Hindlimb muscle (tissue), 1 donor: ENCODE measurements at places on chromosomes 1 and 21.

GRCh38 chr1:60227601-60228000, 154.0 kb upstream of the C1orf87 start:
- no peak for DNase-seq

DNA sequence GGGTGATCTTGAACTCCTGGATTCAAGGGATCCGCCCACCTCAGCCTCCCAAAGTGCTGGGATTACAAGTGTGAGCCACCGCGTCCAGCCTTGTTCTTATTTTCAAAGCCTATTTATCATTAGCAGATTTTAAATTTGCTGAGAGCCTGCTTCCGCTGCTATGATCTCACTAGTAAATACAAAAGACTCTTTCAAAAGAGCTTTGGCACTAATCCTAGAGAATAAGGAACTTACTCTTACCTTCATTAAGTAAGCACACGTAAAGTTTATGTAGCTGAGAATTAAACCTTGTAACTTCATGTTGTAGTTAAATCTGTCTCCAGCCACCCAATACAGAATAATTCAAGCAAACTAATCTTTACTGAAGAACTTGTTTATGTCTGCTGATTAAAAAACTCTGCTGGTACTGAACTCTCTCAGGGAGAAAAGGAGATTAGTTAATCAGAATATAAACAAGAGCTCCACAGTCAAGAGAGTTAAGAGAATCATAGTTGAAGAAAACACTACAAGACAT, 72.3 kb downstream of the RUSC1 start:
- no peak for DNase-seq

GRCh38 chr1:225545649-225546048, 107.3 kb downstream of the ENAH start:
- no peak for DNase-seq

DNA sequence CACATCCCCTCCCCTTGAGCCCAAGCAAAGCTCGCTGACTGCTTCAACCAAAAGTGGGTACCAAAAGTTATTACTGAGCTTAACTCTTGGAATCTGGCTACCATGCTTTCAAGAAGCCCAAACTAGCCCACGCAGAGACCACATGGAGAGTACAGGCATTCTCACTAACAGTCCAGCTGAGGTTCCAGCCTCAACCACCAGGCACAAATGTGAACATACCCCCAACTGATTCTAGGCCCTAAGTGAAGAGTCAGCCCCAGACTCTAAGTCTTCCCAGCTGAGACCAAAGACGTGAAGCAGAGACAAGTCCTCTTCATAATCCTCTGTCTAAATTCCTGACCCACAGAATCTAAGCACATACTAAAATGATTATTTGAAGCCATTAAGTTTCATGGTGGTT, 36.8 kb downstream of the EVI5 start:
- DNase-seq = no peak

DNA sequence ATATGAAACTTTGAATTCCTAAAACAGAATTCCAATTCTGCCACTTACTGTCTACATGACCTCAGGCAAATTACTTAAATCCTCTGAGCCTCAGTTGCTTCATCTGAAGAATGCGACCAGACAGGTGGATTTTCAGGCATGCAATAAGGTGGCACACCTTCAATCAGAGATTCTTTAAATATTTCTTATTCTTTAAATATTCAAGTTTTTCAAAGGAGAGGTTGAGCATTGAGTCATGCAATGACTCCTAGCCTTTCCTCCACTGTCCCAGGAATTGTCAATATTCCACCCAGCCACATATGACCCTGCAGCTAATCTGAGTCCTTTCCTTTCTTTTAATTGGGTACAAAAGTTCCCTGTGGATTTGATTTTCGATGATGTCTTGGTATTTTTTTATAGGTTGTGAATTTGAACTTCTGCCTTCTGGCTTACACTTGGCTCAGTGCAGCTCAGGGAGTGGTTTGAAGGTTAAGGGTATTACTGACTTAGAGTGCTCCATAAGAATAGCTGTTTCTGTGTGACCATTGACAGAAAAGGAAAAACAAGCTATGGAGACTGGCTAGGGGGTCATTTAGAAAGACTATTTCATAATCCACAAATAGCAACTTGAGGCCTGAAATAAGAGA, 52.2 kb upstream of the PRDX6 start:
- DNase-seq = no peak

- DNase-seq = no peak
Measured at GRCh38 chr21:33801424-33802405, 113.9 kb downstream of the ATP5PO start.

- DNase-seq = no peak
Measured at GRCh38 chr1:203467550-203467921, 8.1 kb upstream of the PRELP start.

- no peak for DNase-seq
Measured at GRCh38 chr1:31421371-31422040, 8.5 kb downstream of the SERINC2 start.

DNA sequence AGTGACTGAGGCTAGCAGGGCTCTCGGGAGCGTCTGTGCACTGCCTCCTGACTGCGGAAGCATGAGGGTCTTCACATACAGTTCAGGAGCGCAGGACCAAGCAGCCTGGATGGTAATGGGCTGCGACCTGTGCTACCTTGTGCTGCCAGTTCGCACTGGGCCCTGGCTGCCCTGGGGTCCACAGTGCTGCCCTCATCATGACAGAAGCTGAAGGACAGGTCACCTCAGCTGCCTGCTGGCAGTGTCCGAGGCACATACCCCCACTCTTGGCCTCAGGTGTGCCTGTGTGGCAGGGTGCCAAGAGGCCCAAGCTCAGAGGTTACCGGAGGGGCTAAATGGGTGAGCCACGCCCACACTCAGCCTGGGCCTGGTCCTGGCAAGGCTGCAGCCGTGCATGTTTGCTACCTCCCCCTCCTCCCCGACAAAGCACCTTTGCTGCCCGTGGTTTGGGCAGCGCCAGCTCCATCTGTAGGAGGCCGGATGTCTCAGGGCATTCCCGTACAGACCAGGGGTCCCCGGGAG, 4.4 kb downstream of the JMJD4 start:
- DNase-seq = no peak

- no peak for DNase-seq
Measured at GRCh38 chr1:41905093-41905675, 13.5 kb downstream of the HIVEP3 start.

- no peak for DNase-seq
Measured at GRCh38 chr1:50970509-50970887, 453 bp downstream of the CDKN2C start.

DNA sequence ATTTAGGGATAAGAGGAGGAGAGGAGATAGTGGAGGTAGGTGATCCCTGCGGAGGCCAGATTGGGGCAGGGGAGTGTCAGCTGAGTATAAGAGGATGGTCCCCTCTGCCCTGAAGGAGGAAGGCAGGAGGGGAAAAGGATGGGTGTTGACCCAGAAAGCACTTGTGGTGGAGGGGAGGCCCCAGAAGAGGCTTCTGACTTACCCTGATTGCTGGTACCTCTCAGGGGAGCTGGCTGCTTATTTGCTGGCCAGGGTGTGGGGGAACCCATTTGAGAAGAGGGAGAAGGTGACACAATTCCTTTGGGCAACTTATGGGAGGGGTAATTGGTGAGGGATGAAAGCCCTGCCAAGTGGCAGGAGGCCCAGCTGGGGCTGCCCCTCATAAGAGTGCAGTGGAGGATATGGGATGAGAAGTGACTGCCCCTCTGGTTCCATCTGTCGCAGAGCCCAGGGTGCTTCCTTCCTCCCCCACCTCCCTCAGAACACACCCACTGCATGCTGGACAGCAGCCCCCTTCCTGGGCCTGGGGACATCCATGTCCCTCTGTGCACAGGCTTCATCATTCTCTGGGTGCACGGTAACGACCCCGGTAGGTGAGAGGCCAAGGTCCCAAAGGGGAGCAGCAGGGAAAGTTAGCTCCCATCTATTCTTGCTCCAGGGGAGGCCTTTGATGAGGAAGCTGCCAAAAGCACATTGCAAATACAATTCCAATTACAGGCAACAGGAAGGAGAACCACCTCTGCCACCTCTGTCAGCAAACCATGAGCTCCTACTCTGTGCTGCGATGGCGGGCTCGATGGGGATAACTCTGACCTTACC, 1.4 kb upstream of the PCSK9 start:
- DNase-seq = no peak

GRCh38 chr1:116312681-116313069, 60.4 kb upstream of the ATP1A1 start:
- DNase-seq = no peak

DNA sequence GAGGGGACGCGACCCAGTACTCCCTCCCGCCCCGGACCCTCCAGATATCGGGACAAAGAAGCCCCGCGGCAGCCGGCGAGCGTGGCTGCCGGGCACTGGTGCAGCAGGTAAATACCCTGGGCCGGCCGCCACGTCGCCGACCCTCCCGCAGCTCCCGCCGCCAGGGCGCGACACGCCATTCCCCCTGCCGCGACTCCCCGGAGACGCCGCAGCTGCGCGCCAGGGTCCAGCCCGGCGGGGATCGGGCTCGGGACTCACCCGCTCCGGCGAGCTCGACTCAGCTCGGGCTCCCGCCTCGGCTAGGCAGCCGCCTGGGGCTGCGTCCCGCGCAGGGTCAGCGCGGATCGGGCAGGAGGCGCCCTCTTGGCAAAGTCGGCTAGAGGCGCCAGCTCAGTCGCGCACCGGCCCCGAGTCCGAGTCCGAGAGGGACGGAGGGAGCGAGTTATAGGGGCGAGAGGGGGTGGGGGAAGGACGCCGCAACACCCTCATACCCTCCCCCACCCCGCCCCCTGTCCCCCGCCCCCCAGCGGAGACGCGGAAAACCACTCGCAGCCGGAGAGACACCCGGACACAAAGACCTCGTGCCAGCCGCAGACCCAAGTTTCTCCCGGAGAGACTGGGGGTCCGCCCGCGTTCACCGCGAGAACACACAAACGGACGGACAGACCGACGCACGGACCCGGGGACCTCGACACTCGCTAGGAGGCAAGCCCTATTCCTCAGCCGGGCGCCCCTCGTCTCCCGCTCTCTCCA, 985 bp downstream of the SYT6 start:
- DNase-seq = peak; percentile 52

- no peak for DNase-seq
Measured at GRCh38 chr1:150619576-150620509, 9.6 kb downstream of the ENSA start.

- no peak for DNase-seq
Measured at GRCh38 chr1:98086796-98087441, 166.1 kb upstream of the DPYD start.

DNA sequence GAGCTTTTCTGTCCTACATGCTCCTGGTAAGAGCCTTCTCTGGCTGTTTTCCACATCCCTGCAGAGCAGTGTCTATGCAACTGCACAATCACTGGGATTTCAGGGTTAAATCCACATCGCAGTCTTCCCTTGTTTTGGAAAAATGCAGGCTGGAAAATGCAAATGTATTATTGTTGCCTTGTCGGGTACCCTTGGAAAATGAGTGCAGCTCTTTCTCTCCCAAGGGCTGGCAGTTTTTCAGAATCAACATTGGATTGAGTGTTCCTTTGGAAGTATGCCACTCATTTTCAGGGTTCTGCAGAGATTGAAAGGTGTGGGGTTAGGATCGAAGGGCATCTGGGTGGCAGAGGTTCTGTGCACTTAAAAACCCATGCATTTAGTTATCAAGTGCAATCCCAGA, 3.2 kb downstream of the NOS1AP start:
- no peak for DNase-seq

DNA sequence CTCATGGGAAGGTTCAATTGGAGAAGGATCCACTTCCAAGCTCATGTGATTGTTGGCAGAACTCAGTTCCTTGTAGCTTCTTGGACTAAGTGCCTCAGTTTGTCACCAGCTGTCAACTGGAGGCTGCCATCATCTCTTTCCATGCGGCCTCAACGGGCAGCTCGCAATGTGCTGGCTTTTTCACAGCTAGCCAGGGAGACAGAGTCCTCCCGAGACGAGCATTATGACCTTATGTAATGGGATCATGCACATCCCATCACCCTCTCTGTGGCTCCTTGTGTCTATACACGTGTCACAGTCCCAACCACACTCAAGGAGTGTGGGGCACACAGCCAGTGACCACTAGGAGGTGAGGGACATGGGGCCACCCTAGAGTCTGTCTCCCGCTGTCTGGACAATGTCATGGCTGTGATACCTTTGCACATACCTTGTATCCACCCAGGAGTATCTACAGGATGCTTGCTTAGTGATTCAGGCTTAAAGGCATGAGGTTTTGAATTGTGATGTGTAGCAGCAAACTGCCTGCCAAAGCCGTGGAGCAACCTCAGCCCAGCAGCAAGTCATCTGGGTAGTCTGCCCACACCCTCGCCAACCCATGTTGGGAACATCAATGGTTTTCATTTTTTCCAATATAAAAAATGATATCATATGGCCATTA, 3.9 kb upstream of the KRTAP10-6 start:
- no peak for DNase-seq

- peak; percentile 80 for DNase-seq
Measured at GRCh38 chr21:42117229-42117966, 46.3 kb downstream of the UMODL1 start.

GRCh38 chr1:25875154-25875855, at the start of gene PAQR7:
Gene PAQR7, minus strand, starts transcription at chr1:25875708. Its CDS starts 11,869 bp downstream, at chr1:25863839.
- DNase-seq = peak; percentile 86

- no peak for DNase-seq
Measured at GRCh38 chr1:164780111-164780812, 221.3 kb downstream of the PBX1 start.

DNA sequence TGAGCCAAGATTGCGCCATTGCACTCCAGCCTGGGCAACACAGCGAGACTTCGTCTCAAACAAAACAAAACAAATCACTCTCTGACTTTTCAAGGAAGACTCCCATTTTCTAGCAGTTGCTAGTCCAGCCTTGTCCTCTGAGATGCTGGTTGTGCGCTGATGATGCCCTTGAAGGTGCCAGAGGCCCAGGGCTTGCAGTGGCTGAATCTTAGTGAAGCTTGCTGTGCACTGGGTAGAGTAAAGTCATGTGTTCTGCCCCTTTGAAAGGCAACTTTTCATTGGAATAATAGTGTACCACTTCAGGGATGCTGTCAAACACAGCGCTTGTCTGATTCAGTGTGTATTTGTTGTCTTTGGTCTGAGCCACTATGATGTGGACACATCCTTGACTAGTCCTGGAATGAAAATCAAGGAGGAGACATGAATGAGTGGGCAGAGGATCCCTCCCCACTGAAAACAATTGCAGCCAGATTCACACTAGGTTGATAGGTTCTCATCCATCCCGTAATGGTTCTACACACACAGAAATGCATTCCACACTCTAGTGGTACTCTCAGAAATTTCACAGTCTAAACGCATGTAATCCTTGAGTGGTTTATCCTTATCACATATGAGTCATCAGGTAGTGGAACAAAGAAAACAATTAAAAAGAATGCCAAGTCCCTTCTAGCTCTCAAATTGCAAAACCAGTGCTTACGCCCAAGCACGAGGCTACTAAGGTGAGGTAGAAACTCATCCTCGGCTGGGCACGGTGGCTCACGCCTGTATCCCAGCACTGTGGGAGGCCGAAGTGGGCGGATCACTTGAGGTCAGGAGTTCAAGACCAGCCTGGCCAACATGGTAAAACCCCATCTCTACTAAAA, 17.8 kb upstream of the TDRD10 start:
- DNase-seq = no peak

DNA sequence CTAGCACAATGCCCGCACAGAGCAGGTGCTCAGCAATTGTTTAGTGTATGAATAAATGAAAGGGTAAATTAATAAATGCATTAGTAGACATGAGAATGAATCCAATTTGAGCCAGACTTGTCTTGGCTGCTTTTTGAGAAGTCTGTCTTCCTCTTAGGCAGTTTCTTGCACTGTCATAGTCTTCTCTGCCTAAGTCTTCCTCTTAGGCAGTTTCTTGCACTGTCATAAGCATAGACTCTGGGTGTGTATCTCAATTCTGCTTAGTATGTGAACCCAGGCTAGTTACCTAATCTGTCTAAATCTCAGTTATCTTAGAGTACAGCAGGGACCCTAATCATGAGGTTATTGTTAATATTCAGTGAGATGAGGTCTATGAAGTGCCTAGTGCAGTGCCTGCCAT, 27.2 kb downstream of the NHLH2 start:
- DNase-seq = no peak
